Upper lobe of left lung (tissue), 6 donors: ENCODE measurements at places on chromosomes 12 and 14.

- H3K4me1 ChIP-seq: peaks cover 5% of the 10 kb centered on the region
- no peak overlapping the region for H3K4me3 ChIP-seq
- no peak for DNase-seq
These were observed 5.8 kb downstream of the BMAL2 start for GRCh38 chr12:27338473-27338872.

GRCh38 chr14:47207617-47208016 is 467.8 kb downstream of the MDGA2 start:
- no peaks in the 10 kb centered on the region for H3K27me3 ChIP-seq
- H3K4me1 ChIP-seq: no peaks in the 10 kb centered on the region
- no peak overlapping the region for H3K27ac ChIP-seq
- H3K36me3 ChIP-seq: no peaks in the 10 kb centered on the region

DNA sequence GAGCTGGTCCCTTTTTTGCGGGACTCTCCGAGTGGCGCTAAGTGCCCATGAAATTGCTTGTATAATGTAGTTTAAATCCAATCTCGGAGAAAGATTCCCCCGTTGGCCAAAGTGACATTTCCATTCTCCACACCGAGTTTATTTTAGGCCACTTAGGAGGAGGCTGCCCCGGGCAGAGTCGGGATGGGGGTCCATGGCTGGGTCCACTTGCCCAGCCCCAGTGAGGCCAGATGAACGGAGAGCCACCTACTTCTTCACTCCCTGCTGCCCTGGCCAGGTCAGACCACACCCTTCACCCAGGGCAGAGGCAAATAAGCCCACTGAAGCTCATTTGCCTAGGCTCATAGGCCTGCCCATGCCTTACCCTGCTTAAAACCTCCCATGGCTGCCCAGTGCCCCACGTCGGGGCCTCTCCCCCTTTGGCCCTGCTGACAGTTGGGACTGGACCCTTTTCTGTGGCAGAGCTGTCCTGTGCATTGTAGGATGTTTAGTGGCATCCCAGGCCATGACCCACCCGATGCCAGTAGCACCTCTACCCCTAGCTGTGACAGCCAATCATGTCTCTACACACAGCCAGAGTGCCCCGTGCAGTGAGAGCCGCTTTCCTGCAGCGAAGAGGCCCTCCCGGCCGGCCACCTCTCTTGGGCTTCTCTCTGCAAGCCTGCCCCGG is 51.3 kb downstream of the FAM222A start:
- H3K4me3 ChIP-seq: no peak overlapping the region
- no peaks in the 10 kb centered on the region for H3K27me3 ChIP-seq
- H3K36me3 ChIP-seq: peaks cover 6% of the 10 kb centered on the region
- peak; percentile 11 for DNase-seq
- no peak overlapping the region for H3K27ac ChIP-seq
- H3K4me1 ChIP-seq: peaks cover 18% of the 10 kb centered on the region

DNA sequence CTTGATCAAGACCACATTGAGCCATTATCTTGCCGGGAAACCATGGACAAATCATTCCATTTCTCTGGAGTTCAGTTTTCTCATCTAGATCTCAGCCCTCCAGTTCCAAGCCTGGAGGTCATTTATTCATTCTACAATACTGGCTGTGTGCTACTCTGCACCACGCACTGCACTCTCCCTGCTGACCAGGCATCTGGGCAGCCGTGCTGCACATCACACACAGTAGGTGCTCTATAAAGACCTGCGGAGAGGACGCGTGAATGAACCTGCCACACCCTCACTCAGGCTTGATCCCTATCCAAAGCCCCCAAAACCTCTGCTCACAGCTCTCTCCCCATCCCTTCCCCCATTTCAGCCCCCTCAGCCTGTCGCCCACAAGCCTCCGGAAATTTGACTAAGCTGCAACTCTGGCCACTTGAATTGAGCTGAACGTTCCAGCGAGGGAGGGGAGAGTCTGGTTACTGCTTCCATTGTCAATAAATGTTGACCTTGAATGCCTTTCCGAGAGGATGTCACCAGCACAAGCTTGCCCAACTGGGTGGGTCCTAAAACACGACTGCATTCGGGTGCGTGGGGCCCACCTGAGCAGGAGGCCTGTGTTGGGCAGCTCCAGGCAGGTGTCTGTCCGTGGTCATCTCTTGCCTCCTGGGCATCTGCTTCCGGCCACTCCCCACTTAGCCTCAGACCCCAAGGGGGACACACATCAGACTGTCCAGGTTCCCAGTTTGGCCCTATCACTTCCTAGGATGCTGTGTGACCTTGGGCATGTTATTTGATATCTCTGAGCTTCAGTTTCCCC is 17.8 kb downstream of the FAIM2 start:
- H3K4me1 ChIP-seq: no peaks in the 10 kb centered on the region
- H3K36me3 ChIP-seq: no peaks in the 10 kb centered on the region
- DNase-seq: no peak
- no peak overlapping the region for H3K4me3 ChIP-seq
- no peaks in the 10 kb centered on the region for H3K27me3 ChIP-seq

DNA sequence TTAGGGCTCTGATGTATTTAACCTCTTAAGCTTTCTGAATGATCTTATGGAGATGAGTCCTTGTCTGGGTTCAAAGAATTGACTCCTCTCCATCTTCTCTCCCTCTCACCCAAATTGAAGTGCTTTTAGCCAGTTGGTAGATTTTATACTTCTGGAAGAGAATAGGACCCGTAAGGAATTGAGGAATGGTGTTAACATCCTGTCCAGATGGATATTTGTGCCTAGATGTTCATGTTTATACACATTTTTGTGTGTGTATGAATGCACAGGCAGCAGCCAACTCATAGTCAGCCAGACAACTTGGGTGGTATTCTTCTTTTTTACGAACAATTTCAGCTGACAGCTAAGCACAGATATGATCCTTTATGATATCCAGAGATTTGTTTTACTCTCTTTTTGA is 449.6 kb upstream of the RGS6 start:
- H3K36me3 ChIP-seq: no peaks in the 10 kb centered on the region
- DNase-seq: no peak

GRCh38 chr12:5997260-5997659 is 52.2 kb upstream of the ANO2 start:
- H3K27me3 ChIP-seq: no peaks in the 10 kb centered on the region
- no peaks in the 10 kb centered on the region for H3K4me1 ChIP-seq
- H3K36me3 ChIP-seq: no peaks in the 10 kb centered on the region
- no peak for DNase-seq
- no peak overlapping the region for H3K27ac ChIP-seq

DNA sequence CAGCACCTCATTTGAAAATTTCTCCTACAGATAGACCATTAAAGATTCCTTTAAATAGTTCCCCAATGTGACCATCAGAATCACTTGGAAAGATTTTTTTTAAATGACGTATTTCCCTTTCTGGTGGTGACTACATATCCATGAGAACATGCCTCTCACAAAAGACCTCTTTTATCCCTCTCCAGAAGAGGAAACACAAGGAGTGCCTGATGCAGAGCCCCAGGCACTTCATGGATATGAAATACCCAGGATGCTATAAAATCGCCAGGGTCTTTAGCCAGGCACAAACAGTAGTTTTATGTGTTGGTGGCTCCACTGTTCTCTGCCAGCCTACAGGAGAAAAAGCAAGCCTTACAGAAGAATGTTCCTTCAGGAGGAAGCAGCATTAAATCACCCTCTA is 97.1 kb downstream of the ETNK1 start:
- H3K27me3 ChIP-seq: no peaks in the 10 kb centered on the region
- DNase-seq: no peak
- no peaks in the 10 kb centered on the region for H3K4me1 ChIP-seq
- no peak overlapping the region for H3K27ac ChIP-seq

- H3K4me3 ChIP-seq: no peak overlapping the region
- H3K4me1 ChIP-seq: no peaks in the 10 kb centered on the region
- H3K27me3 ChIP-seq: no peaks in the 10 kb centered on the region
- no peak for DNase-seq
- no peak overlapping the region for H3K27ac ChIP-seq
These were observed 157.6 kb downstream of the FOXA1 start for GRCh38 chr14:37437490-37437889.

GRCh38 chr14:35985474-35986218 is 159.5 kb downstream of the BRMS1L start:
- H3K4me1 ChIP-seq: no peaks in the 10 kb centered on the region
- H3K4me3 ChIP-seq: no peak overlapping the region
- no peaks in the 10 kb centered on the region for H3K27me3 ChIP-seq
